Prostate gland (tissue), 2 donors: ENCODE measurements at places on chromosomes 1 and 21. TPM values are rescaled to one million over a fixed set of nuclear protein-coding genes. Genes with fewer than 3 reads are reported as not detected.
A peak's percentile ranks its signal among the peaks of the same experiment; 100 is the strongest.

Gene CCDC24
- 23.7 TPM for total RNA-seq

Gene DNAI4
- total RNA-seq = 8.0 TPM

- no peak for DNase-seq
- H3K27me3 ChIP-seq = no peaks in the 10 kb centered on the region
- no peak overlapping the region for H3K4me3 ChIP-seq
- no peaks in the 10 kb centered on the region for H3K4me1 ChIP-seq
Observed at GRCh38 chr1:245234217-245235081, 79.7 kb downstream of the KIF26B start.

GRCh38 chr1:247352175-247352574 is 20.5 kb upstream of the ZNF496 start:
- no peaks in the 10 kb centered on the region for H3K4me1 ChIP-seq
- H3K27ac ChIP-seq = no peak overlapping the region
- H3K36me3 ChIP-seq = no peaks in the 10 kb centered on the region

DNA sequence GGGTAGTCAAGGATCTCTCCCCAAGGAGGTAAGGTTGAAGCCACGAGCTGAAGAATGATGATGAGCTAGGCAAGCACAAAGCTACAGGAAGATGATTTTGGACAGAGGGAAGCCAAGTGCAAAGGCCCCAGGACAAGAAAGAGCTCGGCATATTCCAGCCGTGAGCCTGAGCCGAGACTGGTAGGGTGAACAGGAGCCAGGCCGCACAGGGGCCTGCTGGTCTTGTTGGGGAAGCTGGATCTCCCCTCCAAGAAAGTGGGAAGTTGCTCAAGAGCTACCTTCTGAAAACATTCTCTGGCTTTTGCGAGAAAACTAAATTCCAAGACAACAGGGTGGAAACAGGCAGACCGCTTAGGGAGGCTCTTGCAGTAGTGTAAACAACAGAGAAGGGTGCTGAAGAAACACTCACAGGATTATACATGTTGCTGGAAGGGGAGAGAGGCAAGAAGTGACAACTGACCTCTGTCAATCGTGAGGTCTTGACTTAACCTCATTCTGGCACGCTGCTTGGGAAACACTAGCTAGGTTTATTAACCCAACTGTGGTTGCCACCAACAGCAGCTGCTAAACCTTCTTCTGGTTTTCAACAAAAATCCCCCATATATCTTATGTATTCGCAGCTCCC is 625.2 kb downstream of the SMYD3 start:
- no peaks in the 10 kb centered on the region for H3K4me1 ChIP-seq
- H3K36me3 ChIP-seq = no peaks in the 10 kb centered on the region
- no peak for DNase-seq

GRCh38 chr1:94817712-94818111 is 2.4 kb upstream of the SLC44A3 start:
- DNase-seq = no peak
- no peaks in the 10 kb centered on the region for H3K27me3 ChIP-seq
- H3K4me3 ChIP-seq = no peak overlapping the region
- peaks cover 4% of the 10 kb centered on the region for H3K4me1 ChIP-seq
- no peaks in the 10 kb centered on the region for H3K36me3 ChIP-seq
- H3K27ac ChIP-seq = no peak overlapping the region

DNA sequence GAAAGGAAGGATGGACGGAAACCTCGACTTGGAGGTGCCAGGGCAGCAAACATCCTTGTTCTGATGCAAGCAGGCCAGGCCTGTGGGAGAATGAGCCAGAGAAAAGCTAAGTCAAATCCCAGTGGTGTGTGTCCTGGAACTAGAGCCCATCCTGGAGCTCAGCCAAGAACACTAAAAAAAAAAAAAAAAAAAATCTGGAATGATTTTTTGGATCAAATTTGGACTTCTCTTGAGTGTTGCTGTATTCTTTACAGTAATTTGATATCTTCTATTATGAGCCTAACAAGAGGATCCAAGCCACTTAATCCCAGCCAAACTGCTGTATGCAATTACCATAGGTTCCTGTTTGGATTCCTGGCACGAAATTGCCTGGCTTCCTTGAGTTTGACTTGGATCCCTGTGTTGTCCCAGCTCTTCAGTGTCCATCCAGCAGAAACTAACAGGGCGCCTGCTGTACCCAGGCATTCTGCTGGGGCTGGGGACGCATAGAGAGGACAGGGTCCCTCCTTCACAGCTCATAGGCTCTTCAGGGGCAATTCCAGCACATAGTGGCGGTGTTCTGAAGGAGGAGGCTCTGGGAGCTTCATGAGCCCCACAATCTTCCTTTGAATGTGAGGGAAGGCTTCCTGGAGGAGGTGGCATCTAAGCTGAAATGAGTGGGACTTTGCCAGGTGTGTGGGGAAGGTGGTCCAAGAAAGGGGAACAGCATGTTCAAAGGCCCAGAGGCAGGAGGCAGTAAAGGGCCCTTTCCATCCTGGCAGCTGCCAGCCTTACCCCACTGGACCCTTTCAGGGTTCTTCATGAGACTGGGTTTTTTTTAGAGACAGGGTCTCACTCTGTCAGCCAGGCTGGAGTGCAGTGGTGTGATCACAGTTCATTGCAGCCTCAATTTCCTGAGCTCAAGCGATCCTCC is 24.7 kb downstream of the EPHX1 start:
- H3K27me3 ChIP-seq = no peaks in the 10 kb centered on the region
- DNase-seq = peak; percentile 83
- peaks cover 7% of the 10 kb centered on the region for H3K4me1 ChIP-seq
- no peak overlapping the region for H3K4me3 ChIP-seq
- no peaks in the 10 kb centered on the region for H3K36me3 ChIP-seq

- H3K4me1 ChIP-seq = peaks cover 18% of the 10 kb centered on the region
- peak overlapping the region; percentile 81 for H3K27ac ChIP-seq
- no peaks in the 10 kb centered on the region for H3K36me3 ChIP-seq
- no peak for DNase-seq
- H3K4me3 ChIP-seq = peak overlapping the region; percentile 81
- H3K27me3 ChIP-seq = no peaks in the 10 kb centered on the region
Observed at GRCh38 chr1:1777583-1777899, 729 bp downstream of the NADK start.
